ENCODE measurements at places on chromosomes 1 and 21.

GRCh38 chr1:227604446-227604845, 41.1 kb downstream of the ZNF678 start:
- DNase-seq = no peak

DNA sequence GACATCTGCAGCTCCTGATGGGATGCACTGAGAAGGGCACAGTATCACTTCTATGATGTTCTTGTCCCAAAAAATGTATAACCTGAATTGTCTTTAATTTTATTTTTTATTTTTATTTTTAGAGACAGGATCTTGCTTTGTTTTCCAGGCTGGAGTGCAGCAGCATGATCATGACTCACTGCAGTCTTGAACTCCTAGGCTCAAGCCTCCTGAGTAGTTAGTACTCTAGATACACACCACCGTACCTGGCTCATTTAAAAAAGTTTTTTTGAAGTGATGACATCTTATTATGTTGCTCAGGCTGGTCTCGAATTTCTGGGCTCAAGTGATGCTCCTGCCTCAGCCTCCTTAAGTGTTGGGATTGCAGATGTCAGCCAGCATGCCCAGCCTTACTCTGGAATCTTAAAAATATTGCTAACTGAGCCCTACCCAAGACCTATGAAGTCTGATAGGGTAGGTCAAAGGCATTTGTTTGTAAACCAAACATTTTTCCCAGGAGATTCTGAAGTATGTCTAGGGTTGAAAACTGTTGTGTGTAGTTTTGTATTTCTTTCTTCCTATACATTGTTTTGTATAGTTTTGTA, 68.9 kb downstream of the ATF6 start:
- DNase-seq = no peak

GRCh38 chr1:67446893-67447292, 16.7 kb upstream of the SERBP1 start:
- no peak for DNase-seq

DNA sequence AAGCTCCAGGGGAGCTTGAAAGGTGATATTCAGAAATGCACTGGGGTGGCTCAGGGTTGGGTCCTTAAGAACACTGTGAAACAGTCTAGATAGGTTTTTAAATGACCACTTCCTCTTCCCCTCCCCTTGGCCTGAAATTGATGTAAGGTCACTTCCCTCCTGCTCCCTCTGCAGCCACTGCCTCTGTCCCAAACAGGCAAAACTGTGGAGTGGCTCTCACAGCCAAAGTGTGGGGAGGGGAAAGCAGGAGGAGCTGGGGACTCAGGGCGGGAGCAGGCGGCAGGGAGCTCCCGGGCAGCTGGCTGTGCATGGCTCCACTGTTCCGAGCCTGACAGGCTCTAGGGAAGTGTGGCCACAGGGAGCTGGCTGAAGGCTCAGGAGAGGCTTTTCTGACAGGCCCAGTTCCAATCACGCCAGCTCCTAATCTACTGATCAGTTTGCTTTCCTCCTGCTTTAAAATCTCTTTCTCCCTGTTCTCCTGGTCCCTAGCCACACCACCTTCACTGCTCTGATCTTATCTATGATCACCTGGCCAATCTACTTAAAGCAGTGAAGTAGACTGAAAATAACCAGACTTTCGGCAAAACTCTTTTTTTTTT, 5.1 kb upstream of the CSRP1 start:
- DNase-seq = peak; percentile 62

DNA sequence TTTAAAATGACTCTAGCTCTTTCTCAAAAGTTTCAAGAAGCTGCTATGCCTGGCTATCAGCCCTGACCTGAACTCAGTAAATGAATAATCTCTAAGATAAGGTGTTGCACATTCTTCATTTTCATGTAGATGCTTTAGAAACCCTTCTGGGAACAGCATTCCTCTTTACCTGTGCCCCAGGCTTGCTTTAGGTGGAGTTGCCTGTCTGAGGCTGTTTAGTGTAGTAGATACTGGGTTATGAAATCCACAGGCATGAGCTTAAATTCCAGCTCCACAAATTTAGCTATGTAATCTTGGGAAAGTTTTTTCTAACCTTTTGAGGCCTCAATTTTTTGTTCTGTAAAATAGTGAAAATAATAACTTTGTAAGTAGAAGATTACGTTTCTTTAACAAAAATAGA, 41.6 kb downstream of the ATP6V1G3 start:
- DNase-seq = no peak

DNA sequence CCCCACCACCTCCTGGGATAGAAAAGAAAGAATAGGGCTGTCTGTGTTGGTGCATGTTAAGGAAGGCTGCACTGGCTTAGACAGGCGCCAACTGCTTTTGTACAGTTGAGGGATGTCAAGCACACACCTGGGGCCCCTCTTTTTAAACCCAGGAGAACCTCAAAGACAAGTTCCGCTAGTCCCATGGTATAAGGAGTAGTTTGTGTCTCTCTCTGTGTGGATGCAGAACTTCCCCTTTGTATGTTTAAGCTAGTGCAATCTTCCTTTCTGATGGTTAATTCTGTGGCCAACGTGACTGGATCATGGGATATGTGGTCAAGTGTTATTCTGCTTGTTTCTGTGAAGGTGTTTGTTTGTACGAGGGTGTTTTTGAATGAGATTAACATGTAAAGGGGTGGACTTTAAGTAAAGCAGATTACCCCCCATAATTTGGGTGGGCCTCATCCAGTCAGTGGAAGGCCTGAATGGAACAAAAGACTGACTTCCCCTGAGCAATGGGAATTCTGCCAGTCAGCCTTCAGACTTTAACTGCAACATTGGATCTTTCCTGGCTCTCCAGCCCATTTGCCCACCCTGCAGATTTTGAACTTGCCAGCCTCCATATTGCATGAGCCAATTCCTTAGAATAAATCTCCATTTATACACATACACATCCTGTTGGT, 9.5 kb upstream of the DUSP10 start:
- DNase-seq = no peak

DNA sequence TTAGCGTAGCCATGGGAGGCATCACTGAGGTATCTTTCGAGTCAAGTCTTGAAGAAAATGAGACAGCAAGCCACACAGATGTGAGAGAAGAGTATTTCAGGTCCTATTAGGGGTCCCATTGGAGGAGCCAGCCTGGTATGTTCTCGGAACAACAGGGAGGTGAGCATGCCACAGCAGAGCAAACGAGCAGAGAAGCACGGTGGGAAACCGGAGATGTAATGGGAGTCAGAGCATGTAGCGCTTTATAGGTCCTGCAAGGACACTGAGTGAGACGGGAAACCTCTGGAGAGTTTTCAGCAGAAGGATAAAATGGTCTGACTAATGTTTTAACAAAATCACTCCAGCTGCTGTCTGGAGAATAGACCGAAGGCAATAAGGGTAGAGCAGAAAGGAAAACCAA, 15.9 kb downstream of the H3-3A start:
- no peak for DNase-seq

DNA sequence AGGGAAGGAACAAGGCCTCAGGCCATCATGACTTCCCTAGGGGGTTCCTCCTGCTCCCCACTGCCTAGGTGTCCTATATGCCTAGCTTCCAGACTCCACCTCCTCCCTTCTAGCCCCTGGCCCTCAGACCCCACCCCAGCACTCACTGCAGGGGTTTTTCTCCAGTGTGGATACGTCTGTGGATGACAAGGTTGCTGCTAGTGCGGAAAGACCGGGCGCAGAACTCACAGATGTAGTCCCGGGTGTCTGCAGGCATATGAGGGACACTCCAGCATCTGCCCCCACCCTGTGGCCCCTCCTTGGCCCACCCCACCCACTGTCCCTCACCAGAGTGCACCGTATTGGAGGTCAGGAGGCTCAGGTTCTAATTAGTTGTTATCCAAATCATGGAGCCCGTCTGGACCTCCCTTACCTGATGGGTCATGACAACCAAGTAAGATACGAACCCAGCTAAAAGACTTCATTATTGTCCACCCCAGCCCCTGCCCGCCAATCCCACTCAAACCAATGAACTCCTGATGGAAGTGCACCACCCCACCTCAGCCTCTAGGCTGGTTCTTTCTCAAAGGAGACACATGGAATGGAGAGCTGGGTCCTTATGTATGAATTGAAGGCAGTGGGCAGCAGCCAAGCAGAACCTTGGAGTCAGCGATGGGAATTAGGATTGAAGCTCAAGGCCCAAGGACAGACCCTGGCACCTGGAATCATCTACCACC, 8.2 kb downstream of the ZNF692 start:
- DNase-seq = no peak

DNA sequence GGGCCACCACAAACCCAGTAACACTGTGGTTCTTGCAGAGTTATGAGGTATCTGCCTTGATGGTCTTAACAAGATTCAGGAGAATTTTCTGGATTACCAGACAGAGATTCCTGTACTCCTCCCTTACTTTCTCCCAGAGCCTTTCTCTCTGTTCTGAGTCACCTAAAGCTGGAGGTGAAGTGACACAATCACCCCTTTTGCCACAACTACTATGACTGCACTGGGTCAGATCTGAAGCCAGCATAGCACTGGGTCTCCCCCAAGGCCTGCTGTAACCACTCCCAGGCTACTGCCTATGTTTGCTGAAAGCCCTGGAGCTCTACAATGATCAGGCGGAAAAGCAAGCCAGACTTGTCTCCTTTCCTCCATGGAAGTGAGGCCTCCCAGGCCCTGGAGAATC, 156.7 kb upstream of the NEGR1 start:
- DNase-seq = no peak

GRCh38 chr1:174761335-174761734, 238.4 kb upstream of the CACYBP start:
- DNase-seq = no peak

DNA sequence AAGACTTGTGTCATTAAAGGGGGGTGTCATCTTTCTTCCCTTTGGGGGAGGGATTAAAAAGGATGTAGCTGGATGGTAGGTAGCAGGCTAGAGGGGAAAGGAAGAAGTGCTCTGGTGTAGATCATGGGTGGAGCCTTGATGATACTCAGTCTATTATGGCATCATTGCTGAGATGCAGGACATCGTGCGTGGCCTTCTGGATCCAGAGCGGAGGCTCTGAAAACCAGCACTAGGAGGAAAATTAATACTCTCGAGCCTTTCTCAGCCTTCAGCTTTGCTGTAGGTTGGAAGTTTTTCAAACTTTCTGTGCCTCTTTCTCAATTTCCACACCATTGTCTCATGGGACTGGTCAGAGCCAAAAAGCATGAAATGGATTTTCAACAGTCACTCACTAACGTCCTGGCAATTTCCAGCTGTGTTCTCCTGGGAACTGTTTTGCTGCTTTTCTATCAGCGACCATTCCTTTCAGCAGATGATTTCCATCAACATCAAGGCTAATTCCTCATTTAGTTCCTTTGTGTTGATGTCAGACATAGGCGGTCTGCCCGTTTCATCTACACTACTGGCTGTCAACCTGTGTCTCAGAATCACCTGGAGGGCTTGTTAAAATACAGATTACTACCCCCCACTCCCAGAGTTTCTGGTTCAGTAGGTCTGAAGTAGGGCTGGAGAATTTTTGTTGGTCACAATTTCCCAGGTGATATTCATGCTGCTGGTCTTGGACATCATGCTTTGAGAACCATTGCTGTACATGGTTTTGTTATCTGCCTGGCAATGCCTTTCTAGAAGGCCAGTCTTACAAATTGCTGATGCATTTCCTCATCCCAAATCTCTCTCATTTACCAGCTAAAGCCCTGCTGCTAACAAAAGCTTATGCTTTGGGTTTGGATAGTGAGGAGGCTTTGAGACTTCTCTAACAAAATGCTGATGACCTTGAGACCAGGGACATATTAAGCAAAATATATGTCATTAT, 7.7 kb downstream of the CACNA1E start:
- no peak for DNase-seq

- DNase-seq = no peak
These were observed 106.6 kb downstream of the OMA1 start for GRCh38 chr1:58439946-58440345.

DNA sequence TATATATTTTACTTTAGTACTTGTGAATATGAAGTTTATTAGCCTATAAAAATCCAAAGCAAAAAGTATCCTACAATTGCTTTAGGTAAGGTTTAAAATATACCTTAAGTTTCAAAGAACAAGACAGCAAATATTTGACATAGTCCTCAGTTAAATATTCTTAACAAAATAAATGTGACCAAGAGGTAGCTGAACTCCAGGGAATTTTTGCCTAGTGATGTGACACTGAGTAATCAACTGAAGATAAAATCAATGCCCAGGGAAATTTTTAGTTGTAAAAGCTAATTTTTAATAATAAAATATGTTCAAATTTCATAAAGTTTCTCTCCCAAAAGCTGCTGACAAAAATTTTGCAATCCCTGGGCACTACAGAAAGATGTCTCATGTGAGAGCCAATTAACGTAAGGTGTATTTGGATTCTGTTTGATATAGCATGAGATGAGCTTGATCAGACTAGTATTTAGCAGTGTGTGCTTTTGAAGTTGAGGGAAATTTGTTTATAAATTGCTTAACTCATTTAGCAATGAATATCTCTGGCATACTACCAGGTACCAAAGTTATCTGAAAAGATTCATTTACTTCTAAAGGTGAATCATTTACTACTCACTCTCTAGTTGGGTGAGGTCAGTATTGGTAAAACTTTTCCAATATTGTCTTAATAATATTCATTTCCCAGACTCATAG, 80.2 kb upstream of the PALMD start:
- DNase-seq = no peak

GRCh38 chr1:21667348-21668231, 1.6 kb downstream of the RAP1GAP start:
- no peak for DNase-seq

DNA sequence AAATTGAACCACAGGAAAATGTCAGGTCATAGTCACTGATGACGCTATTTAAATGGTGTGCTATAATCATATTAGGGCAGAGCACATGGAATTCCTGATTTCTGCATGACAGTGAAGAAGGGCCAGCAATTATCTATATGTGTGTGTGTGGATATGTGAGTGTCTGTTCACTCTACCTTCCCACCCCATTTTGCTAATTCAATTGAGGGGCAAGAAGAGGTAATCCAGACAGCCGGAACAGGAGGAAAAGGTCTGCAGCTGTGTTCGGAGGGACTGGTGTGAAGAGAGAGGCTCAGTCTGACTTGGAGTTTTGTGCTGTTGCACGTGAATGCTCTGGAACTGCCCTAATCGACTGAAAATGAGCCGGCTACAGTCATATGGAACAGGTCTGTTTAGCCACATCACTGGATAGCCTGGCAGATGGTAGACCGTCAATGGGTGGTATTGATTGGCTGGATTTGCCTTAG, 5.1 kb upstream of the ELAVL4 start:
- DNase-seq = no peak

DNA sequence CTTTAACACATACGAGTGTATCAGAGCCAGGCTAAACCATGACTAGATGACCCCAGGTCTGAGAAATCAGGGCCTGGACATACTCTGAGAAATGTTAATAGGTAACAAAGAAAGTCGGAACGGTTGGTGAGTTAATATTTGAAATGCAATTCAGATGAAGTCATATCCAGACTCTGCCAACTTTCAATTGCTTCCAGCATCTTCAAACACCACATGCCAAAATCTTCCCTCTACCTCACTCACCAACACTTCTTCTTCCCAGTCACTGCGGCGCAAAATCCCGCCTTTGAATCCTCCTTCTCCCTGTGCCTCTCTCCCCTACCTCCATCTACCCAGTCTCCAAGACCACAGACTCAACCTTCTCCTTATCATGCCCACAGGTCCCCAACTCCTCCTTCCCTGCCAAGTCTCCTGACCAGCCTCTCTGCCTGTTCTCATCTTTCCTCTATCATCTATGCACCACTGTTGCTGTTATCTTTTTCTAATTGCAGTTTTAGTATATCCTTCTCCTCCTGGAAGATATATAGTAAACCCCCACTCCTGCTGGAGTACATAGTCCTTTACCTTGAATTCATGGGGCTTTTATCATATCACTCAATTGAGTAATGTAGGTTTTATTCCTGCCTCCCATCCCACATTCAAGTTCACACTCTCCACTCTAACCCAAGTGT, 41.3 kb downstream of the ZBTB18 start:
- no peak for DNase-seq
